ENCODE measurements at places on chromosomes 13 and 19.
A peak's percentile ranks its signal among the peaks of the same experiment; 100 is the strongest.

DNA sequence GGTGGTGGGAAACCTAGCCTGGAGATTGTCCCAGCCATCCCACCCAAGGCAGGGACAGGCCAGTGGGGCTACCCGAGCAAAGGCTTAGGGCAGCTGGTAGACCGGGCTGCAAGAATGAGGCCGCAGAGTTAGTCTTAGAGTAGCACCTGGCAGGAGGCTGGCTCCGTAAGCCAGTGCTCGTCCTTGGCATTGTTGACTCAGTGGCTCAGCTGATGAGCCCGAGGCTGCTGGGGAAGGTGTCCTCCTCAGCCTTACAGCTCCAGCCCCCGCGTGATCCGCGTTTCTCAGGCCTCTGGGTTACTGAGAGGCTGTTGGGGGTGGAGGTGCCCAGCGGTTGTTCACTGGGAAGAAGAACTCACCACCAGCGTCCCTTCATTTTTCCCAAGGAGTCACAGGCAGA, 24.7 kb downstream of the PPP1R37 start:
- no peaks in the 10 kb centered on the region for H3K36me3 ChIP-seq
- H3K27ac ChIP-seq: no peak overlapping the region
- no peak for DNase-seq
- H3K27me3 ChIP-seq: no peaks in the 10 kb centered on the region
- H3K4me3 ChIP-seq: no peak overlapping the region

GRCh38 chr19:51210191-51210784, 14.6 kb upstream of the CD33 start:
- DNase-seq: no peak
- H3K4me3 ChIP-seq: no peak overlapping the region
- H3K36me3 ChIP-seq: no peaks in the 10 kb centered on the region
- no peaks in the 10 kb centered on the region for H3K27me3 ChIP-seq

DNA sequence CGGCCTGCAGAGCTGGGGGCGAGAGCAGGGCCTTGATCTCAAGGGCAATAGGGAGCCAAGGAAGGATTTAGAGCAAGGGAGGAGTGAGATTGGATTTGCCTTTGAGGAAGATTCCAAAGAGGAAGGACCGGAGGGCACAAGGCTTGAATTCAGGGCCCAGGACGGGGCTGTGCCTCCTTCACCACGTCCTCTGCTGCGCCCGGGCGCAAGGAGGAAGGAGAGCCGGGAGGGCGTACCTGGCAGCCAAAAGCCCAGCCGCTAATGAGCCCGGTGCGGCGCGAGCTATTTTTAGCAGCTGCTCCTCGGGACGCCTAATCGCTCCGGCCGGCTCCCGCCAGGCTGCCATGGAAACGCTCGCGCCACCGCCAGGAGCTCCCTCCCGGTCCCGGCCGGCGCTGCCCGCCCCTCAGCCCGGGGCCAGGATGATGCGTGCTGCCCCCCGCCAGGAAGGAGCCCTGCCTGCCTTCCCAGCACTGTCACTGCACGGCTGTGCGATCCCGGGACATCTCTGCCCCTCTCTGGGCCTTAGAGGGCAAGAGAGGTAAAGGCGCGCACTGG, 31.3 kb downstream of the TINCR start:
- no peaks in the 10 kb centered on the region for H3K36me3 ChIP-seq
- H3K27me3 ChIP-seq: no peaks in the 10 kb centered on the region
- no peaks in the 10 kb centered on the region for H3K4me1 ChIP-seq

DNA sequence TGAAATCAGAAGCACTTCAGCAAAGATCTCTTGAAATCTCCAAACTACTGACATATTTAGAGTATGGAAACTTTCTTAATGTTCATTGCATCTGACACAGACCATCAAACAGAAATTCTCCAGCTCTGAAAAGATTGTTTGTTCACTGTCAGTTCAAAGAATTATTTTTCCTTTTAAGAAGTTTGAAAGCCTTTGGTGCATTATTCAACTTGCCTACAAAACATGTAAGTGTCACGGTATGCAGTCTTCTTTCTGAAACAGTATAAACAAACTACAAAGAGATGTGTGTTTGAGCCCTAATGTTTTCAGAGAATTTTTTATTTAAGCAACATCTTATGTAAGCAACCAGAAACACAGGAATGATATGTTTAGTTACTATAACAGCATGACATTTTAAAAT, 125.4 kb downstream of the FGF14 start:
- peak overlapping the region; percentile 43 for H3K27ac ChIP-seq
- no peak overlapping the region for H3K4me3 ChIP-seq

GRCh38 chr13:110280985-110281688, 25.8 kb downstream of the COL4A1 start:
- no peaks in the 10 kb centered on the region for H3K27me3 ChIP-seq
- H3K4me3 ChIP-seq: no peak overlapping the region
- DNase-seq: peak; percentile 90
- peak overlapping the region; percentile 55 for H3K27ac ChIP-seq
- H3K36me3 ChIP-seq: no peaks in the 10 kb centered on the region
- H3K4me1 ChIP-seq: no peaks in the 10 kb centered on the region

DNA sequence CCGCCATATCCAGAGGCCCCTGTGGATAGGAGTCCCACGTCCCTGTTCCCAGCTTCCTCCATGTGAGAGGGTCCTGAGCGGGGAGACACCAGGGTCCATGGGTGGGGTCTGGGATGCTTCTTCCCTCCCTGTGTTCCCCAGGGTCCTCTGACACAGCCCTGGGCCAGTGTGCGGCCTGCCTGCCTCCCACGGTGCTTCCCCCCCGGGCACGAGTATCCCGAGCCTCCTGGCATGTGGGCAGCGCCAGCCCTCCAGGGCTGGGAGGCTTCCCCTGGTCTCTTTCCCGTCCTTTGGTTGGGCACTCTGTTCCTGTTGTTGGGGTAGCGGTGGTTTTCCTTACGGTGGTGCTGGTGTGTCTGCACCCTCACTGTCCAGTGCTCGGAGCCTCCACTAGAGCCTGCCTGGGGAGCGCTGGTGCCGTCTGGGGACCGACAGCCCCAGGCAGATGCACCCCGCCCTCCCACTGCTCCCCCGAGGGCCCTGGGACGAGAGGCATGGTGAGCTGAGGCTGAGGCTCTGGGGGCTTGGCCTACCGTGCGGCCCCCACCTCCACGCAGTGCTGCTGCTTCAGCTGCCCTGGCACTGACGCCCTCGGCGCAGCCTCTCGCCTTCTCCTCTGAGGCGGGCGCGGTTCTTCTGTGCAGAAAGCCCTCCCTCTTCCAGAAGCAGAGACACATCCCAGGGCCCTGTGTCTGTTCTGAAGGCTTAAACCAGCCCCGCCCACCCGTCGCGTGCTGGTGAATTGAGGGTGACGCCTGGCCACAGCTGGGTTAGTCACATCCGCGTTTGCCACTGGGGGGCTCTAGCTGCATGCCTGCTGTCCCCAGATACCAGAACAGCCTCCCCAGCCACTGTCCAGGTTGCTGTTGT, 27.9 kb downstream of the PLEKHJ1 start:
- no peak overlapping the region for H3K4me3 ChIP-seq
- no peak overlapping the region for H3K27ac ChIP-seq
- H3K4me1 ChIP-seq: no peaks in the 10 kb centered on the region
- peak; percentile 85 for DNase-seq
- H3K36me3 ChIP-seq: peaks cover 38% of the 10 kb centered on the region

- peaks cover 36% of the 10 kb centered on the region for H3K4me1 ChIP-seq
- H3K27me3 ChIP-seq: no peaks in the 10 kb centered on the region
- H3K36me3 ChIP-seq: peaks cover 51% of the 10 kb centered on the region
- no peak overlapping the region for H3K4me3 ChIP-seq
- DNase-seq: no peak
- H3K27ac ChIP-seq: peak overlapping the region; percentile 4
Observed at GRCh38 chr19:55677572-55678028, 2.6 kb downstream of the EPN1 start.

GRCh38 chr13:111893607-111894443, 173.1 kb upstream of the SOX1 start:
- H3K4me3 ChIP-seq: peak overlapping the region; percentile 28
- H3K4me1 ChIP-seq: peaks cover 7% of the 10 kb centered on the region
- no peak for DNase-seq
- H3K36me3 ChIP-seq: no peaks in the 10 kb centered on the region

DNA sequence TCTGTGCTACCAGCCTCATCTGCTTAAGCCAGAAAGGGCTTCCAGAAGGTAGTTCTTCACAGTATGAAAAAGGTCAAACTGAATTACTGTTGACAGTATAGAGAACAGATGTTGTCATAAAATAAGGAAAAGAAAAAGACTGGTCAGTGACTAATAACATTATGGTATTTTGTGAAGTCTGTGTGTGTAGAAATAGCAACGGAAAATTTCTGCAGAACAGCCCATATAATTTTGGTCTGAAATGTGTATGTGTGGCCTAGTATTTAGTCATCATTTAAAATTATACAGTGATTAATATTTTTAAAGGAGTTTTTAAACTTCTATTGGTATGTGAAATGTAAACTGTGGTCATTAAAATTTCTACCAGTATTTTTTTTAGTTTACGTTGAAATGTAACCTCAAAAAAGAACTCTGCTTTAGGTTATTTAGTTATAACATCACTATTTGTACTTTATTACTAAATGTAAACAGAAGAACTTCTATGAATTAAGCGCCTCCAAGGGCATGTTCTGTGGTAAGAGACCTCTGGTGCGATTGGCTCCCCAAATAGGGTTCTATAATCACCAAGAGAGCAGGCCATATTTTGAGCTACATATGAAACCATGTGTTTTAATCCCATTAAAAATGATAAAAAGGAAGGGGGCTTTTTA, 3.3 kb upstream of the GPR183 start:
- H3K27me3 ChIP-seq: no peaks in the 10 kb centered on the region
- H3K27ac ChIP-seq: peak overlapping the region; percentile 58
- no peaks in the 10 kb centered on the region for H3K36me3 ChIP-seq
- no peak for DNase-seq

DNA sequence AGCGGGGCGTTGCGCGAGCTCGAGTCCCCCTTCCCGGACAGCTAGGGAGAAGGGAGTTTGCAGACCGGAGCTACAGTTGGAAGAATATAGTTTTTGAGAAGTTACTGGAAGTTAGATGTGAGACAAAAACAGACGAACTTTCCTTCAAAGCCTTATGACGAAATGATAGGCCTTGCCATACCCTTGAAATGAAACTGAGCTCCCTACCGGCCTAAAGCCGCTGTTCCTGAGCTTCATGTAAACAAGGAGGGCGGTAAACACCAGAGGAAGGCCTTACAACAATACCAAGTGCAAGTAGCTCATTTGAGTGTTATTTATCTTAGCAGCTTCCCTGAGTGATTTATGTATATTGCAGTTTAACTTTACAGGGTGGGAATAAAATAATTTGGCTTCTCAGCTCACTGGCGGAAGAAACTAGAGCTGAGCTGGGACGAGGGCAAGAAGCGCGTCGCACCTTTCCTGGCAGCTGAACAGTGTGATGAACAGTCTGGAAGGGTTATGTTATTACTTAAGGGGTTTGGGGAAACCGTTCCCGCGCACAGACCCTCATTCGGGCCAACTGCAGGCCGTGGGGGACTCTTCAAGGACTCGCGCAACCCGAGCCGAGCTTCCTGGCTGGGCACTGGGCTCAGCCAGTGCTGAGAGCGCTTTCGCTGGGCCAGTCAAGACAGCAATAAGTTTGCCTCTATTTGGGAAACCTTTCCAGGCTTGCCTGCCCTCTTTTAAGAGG, 111.2 kb downstream of the KCNRG start:
- H3K4me1 ChIP-seq: no peaks in the 10 kb centered on the region
- H3K36me3 ChIP-seq: no peaks in the 10 kb centered on the region
- H3K4me3 ChIP-seq: peak overlapping the region; percentile 96
- H3K27ac ChIP-seq: peak overlapping the region; percentile 96

DNA sequence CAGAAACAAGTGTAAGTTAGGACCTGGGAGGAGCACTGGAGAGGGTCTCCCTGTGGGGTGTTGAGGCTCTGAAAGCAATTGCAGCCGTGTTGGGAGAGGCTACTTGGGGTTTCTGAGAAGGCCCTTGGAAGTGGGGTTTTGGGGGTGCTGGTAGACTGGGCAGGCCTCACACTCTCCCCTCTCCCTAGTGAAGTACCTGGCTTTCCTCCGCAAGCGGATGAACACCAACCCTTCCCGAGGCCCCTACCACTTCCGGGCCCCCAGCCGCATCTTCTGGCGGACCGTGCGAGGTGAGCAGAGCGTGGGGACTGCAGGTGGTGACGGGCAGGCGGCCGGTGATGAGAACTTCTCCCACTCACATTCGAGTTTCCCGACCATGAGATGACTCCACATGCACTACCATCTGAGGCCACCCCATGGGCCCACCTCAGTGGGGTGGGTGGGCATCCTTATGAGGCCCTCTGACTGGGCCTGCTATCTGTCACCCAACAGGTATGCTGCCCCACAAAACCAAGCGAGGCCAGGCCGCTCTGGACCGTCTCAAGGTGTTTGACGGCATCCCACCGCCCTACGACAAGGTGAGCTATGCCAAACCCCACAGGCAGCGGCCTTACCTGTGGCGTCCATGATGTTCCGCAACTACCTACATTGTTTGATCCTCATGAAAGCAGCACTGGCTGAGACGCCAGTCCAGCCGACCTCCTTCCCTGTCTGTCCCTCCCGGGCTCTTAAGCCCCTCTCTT, 3.0 kb downstream of the RPL13A start:
- no peaks in the 10 kb centered on the region for H3K27me3 ChIP-seq
- H3K27ac ChIP-seq: peak overlapping the region; percentile 94
- DNase-seq: no peak
- H3K4me3 ChIP-seq: no peak overlapping the region
- H3K36me3 ChIP-seq: peaks cover 41% of the 10 kb centered on the region
- no peaks in the 10 kb centered on the region for H3K4me1 ChIP-seq

DNA sequence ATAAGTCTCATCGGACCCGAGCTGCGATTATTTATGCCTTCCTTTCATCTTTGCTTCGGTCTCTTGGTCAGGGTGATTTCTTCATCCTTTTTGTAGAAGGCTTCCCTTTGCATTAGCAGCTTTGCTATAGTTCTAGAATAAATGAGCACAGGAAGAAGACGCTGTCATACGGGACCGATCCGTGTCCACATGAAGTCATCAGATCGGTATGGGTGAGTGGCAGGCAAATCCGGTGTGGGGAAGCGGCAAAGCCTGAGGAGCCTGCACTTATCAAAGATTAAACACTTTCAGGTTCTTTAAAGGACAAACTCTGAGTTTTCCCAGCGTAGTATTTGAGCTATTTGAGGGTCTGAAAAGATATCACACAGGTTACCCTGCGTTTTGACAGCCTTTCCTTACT, 119.3 kb downstream of the IRS2 start:
- H3K27me3 ChIP-seq: no peaks in the 10 kb centered on the region
- no peak overlapping the region for H3K27ac ChIP-seq
- no peaks in the 10 kb centered on the region for H3K36me3 ChIP-seq
- H3K4me1 ChIP-seq: no peaks in the 10 kb centered on the region
- H3K4me3 ChIP-seq: no peak overlapping the region

- no peaks in the 10 kb centered on the region for H3K27me3 ChIP-seq
- H3K27ac ChIP-seq: no peak overlapping the region
- DNase-seq: no peak
- no peaks in the 10 kb centered on the region for H3K36me3 ChIP-seq
- H3K4me3 ChIP-seq: no peak overlapping the region
Observed at GRCh38 chr13:33793726-33794125, 24.2 kb upstream of the RFC3 start.

GRCh38 chr19:4533835-4534424, 1.1 kb downstream of the PLIN5 start:
- no peak overlapping the region for H3K27ac ChIP-seq
- H3K4me1 ChIP-seq: peaks cover 10% of the 10 kb centered on the region
- H3K36me3 ChIP-seq: no peaks in the 10 kb centered on the region
- no peak overlapping the region for H3K4me3 ChIP-seq
- peaks cover 13% of the 10 kb centered on the region for H3K27me3 ChIP-seq

Data from sigmoid colon (tissue), 7 donors.